ENCODE measurements at places on chromosomes 2 and 18.

DNA sequence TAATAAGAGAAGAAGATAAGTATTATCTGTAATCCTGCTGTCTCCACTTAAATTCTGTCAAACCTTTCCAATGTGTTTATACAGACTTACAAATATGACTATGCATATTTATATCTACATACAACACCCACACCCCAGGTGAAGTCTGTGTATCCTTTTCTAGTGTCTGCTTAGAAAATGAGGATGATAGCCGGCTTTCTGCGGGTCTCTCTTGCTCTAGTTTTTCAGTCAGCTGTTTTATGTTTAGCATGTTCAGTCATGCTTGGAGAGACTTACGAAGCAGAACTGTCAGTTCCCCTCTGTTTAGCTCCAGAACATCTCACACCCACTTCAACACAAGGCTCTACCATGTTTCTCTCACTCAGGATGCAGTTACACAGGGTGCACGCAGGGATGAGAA is 137.3 kb upstream of the NFATC1 start:
- peak; percentile 37 for DNase-seq

DNA sequence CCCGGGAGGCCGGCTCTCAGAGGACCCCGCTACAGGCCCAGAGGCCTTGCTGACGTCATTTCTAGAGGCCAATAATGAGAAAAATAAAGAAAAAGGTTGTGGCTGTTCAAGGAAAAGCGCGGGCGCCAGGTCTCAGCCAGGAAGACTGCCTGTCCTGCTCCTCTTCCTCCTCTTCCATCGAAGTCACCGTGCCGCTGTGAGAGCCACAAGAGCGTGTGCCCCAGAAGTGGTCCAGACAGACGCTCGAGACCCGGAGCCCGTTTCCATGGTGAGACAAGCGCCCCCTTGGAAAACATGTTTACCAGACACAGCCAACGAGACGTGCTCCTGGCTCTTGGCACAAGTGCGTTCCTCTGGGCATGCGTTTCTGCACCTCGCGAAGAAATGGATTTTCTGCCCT is 210.5 kb downstream of the HDAC4 start:
- DNase-seq: no peak

DNA sequence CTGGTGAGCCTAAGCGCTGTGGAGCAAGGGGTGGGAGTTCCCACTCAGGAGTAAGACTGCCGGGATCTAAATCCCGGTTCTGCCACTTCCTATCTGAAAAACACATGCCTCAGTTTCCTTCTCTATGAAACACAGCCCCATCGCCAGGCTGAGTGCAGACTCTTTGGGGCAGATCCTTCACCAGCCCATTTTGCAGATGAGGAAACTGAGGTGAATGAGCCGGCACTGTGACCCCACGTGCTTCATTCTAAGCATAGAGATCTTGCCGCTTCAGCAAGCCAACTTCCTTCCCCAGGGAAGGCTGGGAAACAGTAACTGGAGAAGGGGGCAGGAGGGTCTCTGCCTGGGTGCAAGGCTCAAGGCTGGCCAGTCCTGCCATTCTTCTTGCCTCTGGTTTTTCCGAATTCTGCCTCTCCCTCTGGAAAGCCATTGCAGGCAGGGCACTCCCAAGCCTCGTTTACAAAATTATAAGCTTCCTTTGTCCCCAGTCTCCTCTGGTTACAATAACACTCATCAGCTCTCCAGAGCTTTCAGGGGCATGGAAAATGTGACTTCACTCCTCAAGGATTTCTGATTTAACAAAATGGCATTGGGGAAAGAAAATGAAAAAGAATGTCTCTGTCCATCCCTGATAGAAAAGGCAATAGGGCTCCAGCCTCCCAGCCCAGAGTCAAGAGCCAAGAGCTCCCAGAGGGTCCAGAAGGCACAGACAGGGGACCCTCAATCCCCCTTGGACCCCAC is 249.2 kb downstream of the TNS1 start:
- DNase-seq: no peak

- peak; percentile 38 for DNase-seq
These were observed 1.3 kb downstream of the HS6ST1 start for GRCh38 chr2:128317181-128317898.

- DNase-seq: no peak
These were observed 162.6 kb downstream of the QPCT start for GRCh38 chr2:37507051-37507410.

DNA sequence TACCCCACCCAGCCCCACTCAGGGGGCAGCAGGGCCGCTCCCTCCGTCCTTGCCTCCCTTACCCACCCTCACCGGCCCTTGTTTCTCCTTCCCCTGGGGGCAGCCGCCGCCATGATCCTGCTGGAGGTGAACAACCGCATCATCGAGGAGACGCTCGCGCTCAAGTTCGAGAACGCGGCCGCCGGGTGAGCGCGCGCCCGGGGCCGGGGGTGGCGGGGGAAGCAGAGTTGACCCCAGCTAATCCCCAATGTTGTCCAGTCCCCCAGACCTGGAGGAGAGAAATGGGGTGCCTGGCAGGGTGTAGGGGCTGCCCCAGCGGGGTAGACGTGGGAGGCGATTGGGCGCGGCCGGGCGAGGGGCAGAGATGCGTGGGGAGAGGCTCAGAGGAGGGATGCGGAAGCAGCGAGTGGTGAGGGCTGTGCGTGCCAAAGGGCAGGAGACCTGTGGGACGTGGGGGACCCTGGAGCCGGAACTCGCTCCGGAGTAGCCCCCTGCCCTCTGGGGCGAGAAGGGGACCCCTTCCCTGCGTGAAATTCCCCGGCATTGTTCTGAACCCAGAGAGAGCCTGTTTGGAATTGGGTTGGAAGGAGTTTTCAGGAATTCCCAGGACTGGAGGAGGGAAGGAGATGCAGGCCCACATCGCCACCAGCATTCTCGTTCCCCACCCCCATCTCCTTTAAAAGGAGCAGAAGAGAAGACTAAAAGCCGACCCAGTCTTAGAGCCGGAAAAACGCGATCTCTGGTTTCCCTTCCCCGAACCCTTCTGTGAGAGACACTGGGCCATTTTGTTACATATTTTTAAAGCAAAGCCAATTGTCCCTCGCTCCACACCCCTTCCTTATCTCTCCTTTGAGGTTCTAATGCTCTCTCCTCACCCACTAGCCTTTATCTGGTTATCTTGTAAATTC is 625 bp downstream of the ARPC2 start:
- peak; percentile 35 for DNase-seq

GRCh38 chr2:36294316-36294721 is 61.3 kb upstream of the CRIM1 start:
- no peak for DNase-seq

- no peak for DNase-seq
These were observed 373.1 kb upstream of the NETO1 start for GRCh38 chr18:73240899-73241298.

DNA sequence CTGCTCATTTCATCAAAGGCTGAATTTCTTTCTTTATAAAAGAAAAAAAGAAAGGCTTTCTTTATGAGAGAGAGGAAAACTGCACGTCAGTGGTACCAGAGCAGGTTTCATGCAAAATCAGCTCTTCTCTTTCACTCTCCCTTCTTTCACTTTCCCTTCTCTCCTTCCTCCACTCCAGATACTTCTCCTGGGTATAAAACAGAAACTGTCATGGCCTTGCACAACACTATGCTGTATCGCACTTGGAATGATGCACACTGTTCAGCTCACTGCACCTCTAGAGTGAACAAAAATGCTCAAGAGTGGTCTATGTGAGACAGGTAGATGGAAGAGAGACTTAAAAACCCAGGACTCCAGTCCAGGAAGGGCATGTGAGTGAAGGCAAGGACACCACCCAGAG is 73.8 kb downstream of the KLF7 start:
- DNase-seq: no peak

DNA sequence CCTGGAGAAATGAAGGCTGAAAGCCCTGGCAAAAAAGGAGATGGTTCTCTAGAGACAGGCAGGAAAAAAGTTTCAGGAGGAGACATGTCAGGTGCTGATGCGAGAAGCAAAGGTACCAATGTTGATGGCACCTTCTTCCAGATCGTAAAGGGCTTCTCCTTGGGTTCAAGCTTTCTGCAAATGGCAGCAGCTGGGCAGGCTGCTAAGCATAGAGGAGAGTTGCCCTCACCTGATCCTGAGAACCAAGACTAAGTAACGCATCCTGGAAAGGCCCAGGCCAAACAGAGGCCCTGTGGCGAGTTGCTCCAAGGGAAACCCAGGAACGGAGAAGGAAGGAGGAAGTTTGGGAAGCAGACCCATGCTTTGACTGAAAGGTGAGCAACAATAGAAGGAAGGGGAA is 23.6 kb upstream of the AFTPH start:
- no peak for DNase-seq

DNA sequence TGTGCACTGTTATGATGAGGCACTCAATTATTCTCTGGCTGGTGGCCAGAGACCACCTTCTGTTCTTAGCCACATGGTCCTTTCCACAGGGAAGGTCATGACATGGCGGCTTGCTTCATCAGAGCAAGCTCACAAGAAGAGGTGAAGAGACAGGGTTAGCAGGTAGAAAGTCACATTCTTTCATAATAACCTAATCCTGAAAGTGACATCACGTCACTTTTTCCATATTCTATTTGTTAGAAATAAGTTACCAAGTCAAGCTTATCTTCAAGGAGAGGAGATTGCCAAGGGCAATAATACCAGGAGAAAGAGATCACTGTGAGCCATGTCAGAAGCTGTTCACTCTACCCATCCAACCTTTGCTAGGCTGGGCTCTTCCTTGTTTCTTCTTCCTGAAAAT is 139.4 kb downstream of the OSR1 start:
- DNase-seq: no peak

DNA sequence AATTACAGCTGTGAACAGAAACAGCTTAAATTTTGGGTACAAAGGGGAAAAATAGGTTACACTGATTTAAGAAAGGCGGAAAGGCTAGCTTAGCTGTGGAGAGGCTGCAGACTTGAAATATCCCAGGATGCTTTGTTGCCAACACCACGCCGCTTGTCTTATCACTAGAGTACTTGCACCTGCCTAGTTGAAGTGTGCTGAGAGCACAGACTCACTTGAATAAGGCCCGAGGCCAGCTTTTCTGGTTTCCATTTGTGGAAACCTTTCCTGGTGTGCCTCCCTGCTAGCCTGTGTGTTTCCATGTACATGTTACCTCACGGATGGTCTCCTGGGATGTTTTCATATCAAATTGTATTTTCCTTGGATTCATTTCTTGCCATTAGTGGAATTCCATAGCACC is 3.2 kb downstream of the CABLES1 start:
- DNase-seq: no peak

DNA sequence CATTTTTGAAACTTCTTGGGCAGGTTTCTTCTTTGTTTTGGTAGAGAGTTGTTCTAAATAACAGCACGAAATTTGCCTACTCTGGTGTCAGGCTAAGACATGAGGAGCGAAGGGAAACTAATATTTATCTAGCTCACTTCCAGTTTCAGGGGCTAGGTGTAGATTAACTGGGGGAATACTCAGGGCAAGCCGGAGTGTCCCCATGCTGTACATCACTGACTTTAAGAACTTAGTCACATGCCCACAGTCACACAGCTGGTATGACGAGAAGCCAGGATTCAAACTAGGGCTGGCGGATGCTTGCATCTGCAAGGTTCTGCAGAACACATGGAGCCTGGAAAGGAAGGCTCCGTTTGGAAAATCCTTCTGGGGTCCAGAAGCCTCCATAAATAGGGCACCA is 133.3 kb downstream of the ALPK2 start:
- DNase-seq: peak; percentile 48

GRCh38 chr18:35408843-35409261 is 31.7 kb upstream of the ZNF396 start:
- no peak for DNase-seq

DNA sequence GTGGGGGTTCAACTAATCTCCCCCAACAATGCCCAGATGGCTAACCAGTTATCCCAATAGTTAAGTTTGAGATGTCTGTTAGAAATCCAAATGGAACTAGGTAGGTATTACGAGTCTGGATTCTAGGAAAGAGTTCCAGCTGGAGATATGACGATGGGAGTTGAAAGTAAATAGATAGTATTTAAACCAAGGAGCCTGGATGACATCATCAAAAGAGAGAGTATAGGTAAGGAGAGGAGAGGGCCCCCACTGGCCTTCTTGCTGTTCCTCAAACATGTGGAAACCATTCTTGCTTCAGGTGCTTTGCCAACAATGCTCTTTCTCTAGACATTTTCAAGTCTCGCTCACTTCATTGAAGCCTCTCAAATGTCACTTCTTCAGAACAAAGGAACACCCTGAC is 26.0 kb upstream of the PAIP2B start:
- no peak for DNase-seq

GRCh38 chr2:55934337-55934736 is 10.8 kb upstream of the EFEMP1 start:
- DNase-seq: no peak

GRCh38 chr2:241956521-241957110 is 87.1 kb downstream of the RTP5 start:
- no peak for DNase-seq

GRCh38 chr2:74009577-74009976 is 24.9 kb downstream of the TET3 start:
- no peak for DNase-seq

- DNase-seq: no peak
These were observed 64.9 kb downstream of the LPIN2 start for GRCh38 chr18:2948038-2948437.

DNA sequence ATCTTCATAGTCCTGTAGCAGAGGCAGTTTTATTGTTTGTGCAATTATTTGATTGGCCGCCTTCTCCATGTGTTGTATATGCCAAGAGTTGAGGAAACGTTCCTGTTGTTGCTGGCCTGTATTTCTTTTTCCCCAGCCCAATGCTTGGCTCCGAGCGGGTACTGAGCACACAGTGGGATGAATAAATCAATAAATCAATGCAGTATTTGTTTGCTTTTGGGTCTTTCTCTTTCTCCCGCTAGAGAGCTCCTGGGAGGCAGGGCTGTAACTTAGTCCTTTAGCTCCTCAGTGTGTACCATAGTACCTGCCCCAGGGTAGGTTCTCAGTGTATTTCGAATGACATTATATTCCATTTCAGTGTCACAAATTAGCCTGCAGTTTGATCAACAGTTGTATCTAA is 71.8 kb downstream of the ICOS start:
- no peak for DNase-seq

DNA sequence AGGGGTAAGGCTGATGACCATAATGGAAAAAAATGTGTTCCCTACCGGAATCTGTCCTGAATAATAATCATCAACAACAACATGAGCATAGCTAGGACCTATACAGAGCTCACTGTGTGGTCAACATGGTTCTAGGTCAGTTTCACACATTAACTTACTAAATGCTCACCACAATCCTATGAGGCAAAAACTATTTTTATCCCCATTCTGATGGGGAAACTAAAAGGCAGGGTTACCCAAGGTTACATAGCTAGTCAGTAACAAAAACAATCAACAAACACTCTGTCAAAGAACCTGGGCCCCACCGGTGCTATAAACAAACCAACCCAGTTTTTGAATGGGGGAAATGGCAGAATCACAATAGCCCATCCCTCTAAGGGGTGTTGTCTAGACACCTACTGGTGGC is 40.1 kb downstream of the AOX1 start:
- no peak for DNase-seq

DNA sequence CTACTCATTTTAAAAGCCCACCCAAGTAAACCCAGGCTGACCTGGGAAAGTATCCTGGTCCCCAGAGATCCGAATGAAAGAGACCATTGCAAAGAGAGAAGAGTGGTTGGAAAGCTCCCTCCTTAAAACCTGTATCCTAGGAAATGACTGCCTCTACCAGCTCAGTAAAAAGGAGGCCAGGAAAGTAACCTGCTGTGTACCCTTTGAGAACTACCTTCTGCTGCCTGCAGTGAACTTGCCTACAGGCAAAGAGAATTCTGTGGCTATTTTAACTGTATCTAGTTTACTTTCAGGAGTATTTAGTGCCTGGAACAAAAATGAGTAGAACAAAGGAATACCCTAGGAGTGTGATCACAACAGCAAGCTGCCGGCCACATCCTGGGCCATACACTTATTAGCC is 641.7 kb upstream of the NRXN1 start:
- DNase-seq: no peak

All from GM18507 (cell line).